ENCODE measurements at places on chromosomes 11 and 22.

- DNase-seq = no peak
Measured at GRCh38 chr11:128409476-128409875, 177.9 kb downstream of the ETS1 start.

DNA sequence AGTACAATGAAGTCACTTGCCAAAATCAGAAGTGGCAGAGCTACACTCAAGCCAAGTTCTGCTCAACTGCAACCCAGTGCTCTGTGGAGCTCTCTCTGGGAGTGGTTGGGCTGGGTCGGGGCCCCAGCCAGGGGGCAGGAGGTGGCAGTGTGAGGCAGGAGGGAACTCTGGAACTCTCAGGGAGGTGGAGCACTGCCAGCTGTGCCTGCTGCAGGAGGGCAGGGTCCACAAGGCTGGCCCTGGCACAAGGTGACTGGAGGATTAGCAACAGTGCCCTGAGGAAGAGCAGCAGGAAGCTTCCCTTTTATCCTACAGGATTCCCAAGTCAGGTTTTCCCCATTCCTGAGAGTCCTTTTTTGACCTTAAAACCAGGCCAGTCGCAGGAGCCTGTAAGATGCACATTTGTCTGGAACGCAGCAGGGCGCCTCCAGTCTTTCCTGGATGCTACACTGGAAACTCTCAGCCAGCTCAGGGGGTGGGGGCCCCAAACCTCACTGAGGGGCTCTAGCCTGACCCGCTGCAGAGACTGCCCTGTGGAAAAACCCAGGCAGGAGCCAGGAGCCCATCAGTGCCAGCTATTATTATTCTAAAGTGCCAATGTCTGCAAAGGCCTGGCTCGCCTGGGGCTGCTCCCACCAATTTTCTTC, 31.8 kb downstream of the DKK3 start:
- DNase-seq = no peak

DNA sequence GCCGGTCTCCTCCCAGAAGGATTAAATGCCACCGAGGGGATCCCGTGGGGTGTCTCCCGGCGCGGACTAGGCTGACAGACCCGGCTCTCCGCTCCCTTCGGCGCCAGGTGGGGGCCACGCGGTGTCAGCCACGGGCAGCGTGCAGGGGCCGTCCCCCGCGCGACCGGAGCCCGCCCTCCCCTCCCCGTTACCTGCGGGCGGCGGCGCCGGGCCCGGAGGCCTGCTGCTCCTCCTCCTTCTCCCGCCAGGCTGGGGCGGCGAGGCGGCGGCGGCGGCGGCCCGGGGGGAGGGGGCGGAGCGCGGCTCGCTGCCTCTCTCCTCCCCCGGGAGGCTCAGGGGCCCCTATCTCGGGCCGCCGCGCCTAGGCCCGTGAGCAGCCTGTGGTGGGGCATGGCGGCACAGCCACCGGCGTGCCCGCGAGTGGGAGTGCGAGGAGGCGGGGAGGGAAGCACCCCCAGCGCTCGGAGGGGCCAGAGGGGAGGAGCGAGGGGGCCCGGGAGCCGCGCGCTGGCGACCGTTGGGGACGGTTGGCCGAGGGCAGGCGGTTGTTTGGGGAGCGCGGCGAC, 450 bp downstream of the ZBTB44 start:
- peak; percentile 88 for DNase-seq

DNA sequence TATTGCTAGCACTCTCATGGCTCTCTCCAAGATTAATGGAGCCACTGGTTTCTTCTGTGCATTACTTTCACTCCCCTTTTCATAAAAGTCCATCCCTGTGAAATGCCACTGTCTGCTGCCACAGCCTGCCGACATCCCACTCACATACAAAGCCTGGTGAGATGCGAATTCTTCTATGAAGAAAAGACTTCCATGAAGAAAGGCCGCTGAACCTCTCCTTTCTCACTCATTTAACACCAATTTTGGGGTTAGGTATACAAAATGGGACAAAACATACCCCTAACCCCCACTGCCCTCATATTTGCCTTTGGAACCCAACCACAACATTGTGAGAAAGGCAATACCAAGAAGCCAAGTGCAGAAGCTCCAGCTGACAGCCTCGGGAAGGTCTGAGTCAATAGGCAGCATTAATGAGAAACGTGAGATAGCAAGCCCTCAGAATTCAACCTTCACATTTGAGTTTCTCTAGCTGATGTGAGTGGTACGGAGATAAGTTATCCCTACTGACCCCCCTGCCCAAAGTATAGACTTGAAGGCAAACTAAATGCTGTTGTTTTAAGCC, 156.4 kb downstream of the ATG16L2 start:
- no peak for DNase-seq

GRCh38 chr22:28025333-28025732, 106.3 kb upstream of the PITPNB start:
- DNase-seq = no peak

- peak; percentile 80 for DNase-seq
Measured at GRCh38 chr22:44658311-44658953, 43.6 kb upstream of the PRR5 start.

- peak; percentile 67 for DNase-seq
Measured at GRCh38 chr11:116960930-116961329, 123.5 kb upstream of the APOA1 start.

DNA sequence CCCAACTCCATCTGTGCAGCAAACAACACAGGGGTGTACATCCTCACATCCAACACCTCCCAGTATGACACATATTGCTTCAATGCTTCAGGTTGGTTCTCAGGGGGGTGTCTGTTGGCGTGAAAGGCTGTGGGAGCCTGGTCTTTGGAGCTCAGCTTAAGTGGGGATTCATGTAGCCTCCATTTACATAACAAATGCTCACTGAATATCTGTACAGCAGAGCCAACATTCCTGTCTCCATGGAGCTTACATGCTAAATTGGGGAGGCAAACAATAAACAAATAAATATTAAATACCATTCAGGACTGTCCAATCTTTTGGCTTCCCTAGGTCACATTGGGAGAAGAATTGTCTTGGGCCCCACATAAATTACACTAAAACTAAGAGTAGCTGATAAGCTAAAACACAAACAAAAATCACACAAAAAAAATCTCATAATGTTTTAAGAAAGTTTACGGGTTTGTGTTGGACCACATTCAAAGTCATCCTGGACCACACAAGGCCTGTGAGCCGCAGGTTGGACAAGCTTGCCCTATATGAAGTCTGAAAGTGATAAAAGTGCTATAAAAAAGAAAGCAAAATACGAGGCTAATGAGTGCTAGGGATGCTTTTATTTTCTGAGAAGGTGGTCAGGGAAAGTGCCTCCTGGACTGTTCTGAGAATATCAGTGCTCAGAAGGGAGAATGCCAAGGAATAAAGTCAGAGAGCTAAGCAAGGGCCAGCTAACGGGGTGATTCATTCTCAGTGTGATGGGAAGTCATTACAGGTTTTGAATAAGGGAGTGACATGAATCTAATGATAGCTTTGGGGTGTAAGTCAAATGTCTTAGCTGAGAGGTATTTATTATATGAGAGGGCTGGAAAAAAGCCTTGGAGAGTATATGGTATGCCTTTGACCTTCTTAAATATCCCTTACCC, 41.6 kb downstream of the CD44 start:
- peak; percentile 24 for DNase-seq

DNA sequence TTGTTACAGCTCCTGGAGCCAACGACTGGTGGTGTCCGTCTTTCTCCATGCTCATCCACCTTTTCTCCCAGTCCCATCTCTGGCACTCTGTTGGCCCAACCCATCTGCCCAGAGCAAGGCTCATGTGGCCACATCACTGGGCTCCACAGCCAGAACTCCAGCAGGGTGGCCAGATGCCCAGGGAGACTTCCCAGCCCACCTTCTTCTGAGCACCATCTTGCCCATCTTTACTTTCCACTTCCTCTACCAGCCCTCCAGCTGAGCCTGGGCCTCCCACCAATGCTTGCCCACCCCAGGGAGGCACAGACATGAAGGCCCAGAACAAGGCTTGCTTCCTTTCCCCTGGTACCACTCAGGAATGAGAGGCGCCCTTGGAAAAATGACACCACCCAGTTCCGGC, 116.8 kb downstream of the BUD13 start:
- no peak for DNase-seq

GRCh38 chr22:39170825-39171622, 18.5 kb upstream of the CBX7 start:
- peak; percentile 89 for DNase-seq

- peak; percentile 52 for DNase-seq
Measured at GRCh38 chr11:132409573-132410355, 1039.3 kb downstream of the NTM start.

GRCh38 chr22:20110359-20110985, 5.4 kb upstream of the RANBP1 start:
- DNase-seq = no peak

DNA sequence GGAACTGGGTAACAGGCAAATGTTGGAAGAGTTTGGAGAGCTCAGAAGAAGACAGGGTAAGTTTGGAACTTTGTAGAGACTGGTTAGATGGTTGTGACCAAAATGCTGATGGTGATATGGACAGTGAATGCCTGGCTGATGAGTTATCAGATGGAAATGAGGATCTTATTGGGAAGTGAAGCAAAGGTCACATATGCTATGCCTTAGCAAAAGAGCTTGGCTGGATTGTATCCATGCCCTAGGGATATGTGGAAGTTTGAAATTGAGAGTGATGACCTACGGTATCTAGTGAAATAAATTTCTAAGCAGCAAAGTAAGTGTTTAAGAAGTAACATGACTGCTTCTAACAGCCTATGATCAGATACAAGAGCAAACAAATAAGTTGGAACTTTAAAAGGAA, 17.8 kb downstream of the BBOX1 start:
- no peak for DNase-seq

GRCh38 chr11:61866958-61867343, 24.4 kb downstream of the FADS3 start:
- DNase-seq = no peak

- DNase-seq = peak; percentile 45
Measured at GRCh38 chr11:18844753-18845367, 53.3 kb upstream of the PTPN5 start.

DNA sequence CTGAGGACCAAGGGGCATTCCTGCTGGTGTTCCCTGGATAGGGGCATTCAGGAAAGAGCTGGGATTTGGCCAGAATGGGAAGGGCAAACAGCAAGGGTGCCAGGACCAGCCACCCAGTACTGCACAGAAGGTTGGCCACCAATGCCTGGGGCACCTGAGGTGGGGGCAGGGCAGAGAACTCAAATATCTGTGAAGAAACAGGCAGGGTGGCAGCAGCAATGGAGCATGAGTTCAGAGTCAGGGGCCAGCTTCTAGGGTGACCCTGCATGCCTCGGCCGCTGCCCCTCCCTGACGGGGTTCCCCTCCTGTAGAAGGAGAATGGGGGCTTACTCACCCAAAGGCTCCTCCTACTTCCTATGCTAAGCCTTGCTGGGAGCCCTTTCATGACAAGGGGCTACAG, 79.3 kb upstream of the SHANK2 start:
- DNase-seq = no peak

DNA sequence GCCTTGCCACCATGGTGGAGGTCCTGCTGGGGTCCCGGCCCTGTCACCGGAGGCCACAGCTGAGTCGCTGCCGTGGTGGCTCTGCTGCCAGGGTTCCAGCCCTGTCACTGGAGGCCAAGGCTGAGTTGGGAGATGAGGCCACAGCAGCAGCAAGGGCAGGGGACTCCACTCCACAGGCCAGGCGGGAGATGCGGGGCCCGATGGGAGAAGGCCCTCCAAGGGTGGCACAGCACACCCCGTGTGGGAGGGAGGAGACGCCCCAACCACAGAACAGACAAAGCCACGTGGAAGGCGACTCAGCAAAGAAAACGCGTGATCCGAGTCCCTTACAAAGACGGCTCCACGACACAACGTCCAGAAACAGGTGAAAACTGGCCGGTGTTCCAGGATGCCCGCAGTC, 159.3 kb downstream of the BRD1 start:
- DNase-seq = no peak

DNA sequence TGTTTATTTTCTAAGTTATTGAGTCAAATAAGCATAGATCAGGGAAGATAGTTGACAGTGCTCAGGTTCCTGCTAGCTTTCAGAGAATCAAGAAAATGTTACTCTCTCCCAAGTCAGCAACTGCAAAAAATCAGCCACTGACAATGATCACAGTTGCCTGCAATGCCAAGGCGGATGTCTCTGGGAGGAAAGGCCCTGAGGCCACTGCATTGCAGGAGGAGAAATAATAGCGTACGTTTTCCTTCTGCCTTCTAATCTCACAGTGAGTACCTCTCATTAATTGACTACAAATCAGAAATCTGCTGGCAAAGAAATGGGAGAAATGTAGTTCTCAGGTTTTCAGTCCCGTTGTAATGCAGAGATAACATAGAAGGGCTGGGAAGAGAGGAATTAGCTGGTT, 54.0 kb upstream of the SPON1 start:
- DNase-seq = no peak

DNA sequence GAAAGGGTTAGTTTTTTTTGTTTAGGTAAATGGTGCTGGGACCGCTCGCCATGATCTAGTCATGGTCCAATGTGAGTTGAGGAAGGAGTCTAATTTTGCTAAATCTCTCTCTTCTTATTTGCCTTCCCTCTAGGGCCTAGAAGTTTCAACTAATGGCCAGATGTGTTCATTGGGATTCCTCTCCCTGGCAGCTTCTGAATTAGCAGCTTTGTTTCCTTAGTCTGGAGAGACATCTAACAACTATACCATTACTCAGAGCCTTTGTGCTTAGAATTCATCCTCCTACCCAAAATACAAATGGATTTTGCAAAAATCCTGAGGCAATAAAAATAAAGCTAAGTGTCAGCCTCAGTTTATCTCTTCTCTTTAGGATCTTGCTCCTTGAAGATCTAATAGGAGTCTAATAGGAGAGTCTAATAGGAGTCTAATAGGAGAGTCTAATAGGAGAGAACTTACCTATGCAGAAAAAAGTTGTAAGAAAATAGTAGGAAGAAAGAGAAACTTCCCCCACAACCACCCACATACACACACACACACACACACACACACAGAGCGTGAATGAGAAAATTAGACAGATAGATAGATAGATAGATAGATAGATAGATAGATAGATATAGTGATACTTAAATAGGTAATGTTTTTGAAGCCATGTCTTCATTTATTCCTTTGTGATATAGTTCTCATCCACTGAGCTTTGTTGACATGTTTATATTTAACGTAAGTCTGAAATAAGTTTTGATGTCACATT, 980.5 kb upstream of the CNTN5 start:
- DNase-seq = no peak

- no peak for DNase-seq
Measured at GRCh38 chr11:117916956-117917355, 12.2 kb downstream of the TMPRSS13 start.

DNA sequence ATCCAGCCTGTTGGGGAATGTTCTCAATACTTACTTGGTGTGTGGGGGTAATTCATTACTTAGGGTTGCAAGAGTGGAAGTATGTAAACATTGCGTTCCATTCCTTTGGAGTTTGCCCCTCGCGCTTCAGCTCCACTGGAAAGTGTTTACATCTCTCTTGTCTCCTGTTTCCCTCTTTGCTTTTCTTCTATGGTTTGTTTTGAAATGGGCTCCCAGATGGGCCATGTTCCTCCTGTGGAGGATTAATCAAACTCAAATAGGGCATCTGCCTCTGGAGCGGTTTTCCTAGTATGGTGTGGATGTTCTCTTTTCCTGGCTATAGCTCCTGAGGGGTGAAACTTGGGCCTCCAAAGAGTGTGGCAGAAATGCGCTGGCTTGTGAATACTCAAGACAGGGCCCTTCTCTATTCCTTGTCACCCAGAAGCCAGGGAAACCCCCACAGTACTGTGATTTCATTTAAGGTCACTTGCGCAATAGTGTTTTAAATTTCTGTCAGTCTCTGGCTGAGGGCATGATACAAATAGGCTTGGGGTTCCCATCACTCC, 51.9 kb downstream of the CD44 start:
- DNase-seq = no peak

GRCh38 chr22:42180349-42180842, 49.8 kb upstream of the CYP2D6 start:
- no peak for DNase-seq

GRCh38 chr11:132802947-132803346, 729.4 kb downstream of the OPCML start:
- no peak for DNase-seq

- no peak for DNase-seq
Measured at GRCh38 chr11:124211321-124211720, 28.2 kb downstream of the OR10D3 start.
